ENCODE measurements at places on chromosomes 6 and 20. TPM values are rescaled to one million over a fixed set of nuclear protein-coding genes. Genes with fewer than 3 reads are reported as not detected.

- DNase-seq = no peak
- H3K4me3 ChIP-seq = no peak overlapping the region
- H3K4me1 ChIP-seq = no peaks in the 10 kb centered on the region
- peaks cover 44% of the 10 kb centered on the region for H3K27me3 ChIP-seq
- no peaks in the 10 kb centered on the region for H3K36me3 ChIP-seq
- no peak overlapping the region for H3K27ac ChIP-seq
These were observed 5.3 kb upstream of the CCM2L start for GRCh38 chr20:32004963-32005362.

DNA sequence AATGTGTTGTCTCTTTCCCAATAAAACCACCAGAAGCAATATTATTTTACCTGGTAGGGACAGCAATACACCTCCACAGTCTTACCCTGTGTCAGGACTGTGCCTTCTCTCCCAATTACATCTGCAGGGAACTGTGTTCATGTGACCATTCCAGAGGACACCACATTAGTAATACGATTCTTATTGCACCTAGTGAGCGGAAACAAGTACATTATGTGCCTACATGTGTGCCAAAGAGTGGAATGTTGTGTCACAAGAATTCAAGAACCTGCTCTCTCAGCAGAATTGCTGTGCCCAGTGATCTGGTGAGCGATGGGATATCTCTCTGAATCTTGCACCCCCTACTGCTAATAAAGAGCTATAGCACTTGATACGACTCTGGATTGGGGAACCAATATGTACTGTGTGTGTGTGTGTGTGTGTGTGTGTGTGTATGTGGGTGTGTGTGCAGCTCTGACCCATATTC, 57.4 kb upstream of the FOXC1 start:
- DNase-seq = no peak
- H3K36me3 ChIP-seq = no peaks in the 10 kb centered on the region
- H3K27me3 ChIP-seq = peaks cover 2% of the 10 kb centered on the region
- peaks cover 2% of the 10 kb centered on the region for H3K4me1 ChIP-seq
- H3K27ac ChIP-seq = no peak overlapping the region
- H3K4me3 ChIP-seq = no peak overlapping the region

DNA sequence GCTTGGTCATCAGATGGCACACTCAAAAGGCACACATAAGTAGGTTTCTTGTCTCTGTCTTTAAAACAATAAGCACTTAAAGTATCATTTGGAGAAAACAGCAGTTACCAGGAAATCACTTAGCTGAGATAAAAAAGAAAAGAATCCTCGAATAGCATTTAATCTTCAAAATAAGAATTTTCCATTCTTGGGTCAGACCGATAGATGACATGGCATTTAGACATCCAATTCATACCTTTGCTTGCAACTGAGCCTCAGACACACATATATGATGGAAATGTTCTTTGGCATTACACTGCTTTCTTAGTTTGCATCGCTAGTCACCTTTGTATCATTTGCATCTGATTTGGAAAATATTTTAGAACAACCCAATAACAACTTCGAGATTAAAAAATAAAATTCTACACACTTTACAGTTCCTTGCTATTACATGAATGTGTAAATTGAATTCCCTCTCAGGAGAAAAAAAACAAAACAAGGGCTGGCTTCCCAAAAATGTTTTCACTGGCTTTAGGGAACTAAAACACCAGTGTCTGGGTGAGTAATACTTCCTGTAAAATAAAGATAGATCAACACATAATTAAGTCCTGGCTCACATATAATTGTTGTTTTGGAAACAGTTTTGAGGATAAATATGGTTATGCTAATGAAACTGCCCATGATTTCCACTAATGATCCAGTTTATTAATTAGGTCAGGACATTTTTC, 1.3 kb upstream of the RNF217 start:
- H3K4me1 ChIP-seq = peaks cover 20% of the 10 kb centered on the region
- H3K27ac ChIP-seq = peak overlapping the region; percentile 97
- H3K27me3 ChIP-seq = no peaks in the 10 kb centered on the region
- no peak for DNase-seq

DNA sequence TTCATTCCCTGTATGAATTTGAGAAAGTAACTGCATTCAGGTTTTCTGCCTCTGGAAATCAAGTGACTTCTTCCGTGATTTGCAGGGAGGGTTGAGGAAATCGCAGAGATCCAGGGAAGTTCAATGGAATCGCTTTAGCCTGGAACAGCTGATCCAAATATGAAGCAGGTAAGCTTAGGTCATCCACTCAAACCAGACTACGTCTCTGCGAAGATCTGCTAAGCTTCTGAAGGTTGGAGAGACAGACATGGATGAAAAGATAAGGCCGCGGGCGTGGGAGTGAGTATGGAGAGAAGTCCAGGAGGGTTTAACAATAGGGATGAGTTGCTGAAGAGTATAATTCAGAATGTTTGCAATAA, 34.2 kb upstream of the BTN3A2 start:
- no peaks in the 10 kb centered on the region for H3K36me3 ChIP-seq
- no peak for DNase-seq
- peaks cover 83% of the 10 kb centered on the region for H3K27me3 ChIP-seq
- H3K4me1 ChIP-seq = peaks cover 10% of the 10 kb centered on the region
- H3K27ac ChIP-seq = peak overlapping the region; percentile 98
- peak overlapping the region; percentile 62 for H3K4me3 ChIP-seq

GRCh38 chr6:98945311-98946115, 2.2 kb downstream of the FBXL4 start:
- H3K27me3 ChIP-seq = no peaks in the 10 kb centered on the region
- peaks cover 17% of the 10 kb centered on the region for H3K36me3 ChIP-seq
- H3K27ac ChIP-seq = no peak overlapping the region
- peak overlapping the region; percentile 92 for H3K4me3 ChIP-seq
- DNase-seq = no peak

DNA sequence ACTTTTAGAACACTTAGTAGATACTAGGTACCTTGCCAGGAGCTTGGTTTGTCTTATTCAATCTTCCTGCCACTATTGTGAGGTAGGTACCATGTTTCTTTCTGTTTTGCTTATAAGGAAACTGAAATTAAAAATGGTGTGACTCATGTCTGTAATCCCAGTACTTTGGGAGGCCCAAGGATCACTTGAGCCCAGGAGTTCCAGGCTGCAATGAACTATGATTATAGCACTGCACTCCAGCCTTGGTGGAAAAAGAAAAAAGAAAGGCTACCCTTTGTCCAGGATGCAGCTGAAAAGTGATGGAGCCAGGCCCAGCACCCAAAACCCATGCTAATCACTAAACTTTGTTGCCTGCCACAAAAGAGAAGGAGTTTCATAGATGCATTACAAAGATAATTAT, 34.1 kb upstream of the LAMA4 start:
- no peak overlapping the region for H3K4me3 ChIP-seq
- DNase-seq = no peak
- no peak overlapping the region for H3K27ac ChIP-seq
- H3K27me3 ChIP-seq = no peaks in the 10 kb centered on the region
- no peaks in the 10 kb centered on the region for H3K36me3 ChIP-seq

The KIFC1 gene
- total RNA-seq = 46.6 TPM

DNA sequence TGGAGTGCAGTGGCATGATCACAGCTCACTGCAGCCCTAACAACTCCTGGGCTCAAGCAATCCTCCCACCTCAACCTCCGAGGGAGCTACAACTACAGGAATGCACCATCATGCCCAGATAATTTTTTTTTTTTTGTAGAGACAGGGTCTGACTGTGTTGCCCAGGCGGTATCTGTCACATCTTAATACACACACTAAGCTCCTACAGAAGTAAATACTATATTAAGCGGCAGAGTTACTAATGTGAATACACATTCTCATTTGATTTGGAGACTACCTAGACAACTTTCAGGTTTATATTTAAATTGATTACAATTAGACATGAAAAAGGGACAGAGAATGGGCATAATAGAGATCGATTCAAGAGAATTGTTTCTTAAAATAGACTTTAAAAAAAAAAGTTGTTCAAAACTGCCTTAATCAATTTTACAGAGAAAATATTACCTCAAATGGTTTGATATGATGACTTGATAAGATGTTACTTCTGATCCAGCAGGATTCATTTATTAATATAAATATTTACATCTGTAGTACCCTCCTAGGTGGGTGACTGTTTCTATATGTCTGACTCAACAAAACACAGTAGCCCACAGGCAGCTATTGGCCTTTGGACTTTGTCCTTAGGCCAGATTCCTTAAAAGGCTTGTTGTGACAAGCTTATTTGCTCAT, 7.1 kb upstream of the LOC128125822 start:
- DNase-seq = no peak
- peak overlapping the region; percentile 87 for H3K27ac ChIP-seq
- H3K27me3 ChIP-seq = no peaks in the 10 kb centered on the region
- H3K4me1 ChIP-seq = peaks cover 41% of the 10 kb centered on the region
- peaks cover 3% of the 10 kb centered on the region for H3K36me3 ChIP-seq

GRCh38 chr6:13079096-13079723, 249.1 kb downstream of the TBC1D7 start:
- DNase-seq = no peak
- no peak overlapping the region for H3K4me3 ChIP-seq
- H3K36me3 ChIP-seq = no peaks in the 10 kb centered on the region
- no peaks in the 10 kb centered on the region for H3K27me3 ChIP-seq

GRCh38 chr20:17568972-17569521, 828 bp upstream of the DSTN start:
- H3K27ac ChIP-seq = peak overlapping the region; percentile 99
- no peaks in the 10 kb centered on the region for H3K36me3 ChIP-seq
- peaks cover 40% of the 10 kb centered on the region for H3K4me1 ChIP-seq
- DNase-seq = peak; percentile 61

The KIF16B gene
- 13.0 TPM for total RNA-seq

GRCh38 chr6:103505155-103505518, 1354.6 kb downstream of the HACE1 start:
- no peaks in the 10 kb centered on the region for H3K36me3 ChIP-seq
- H3K27me3 ChIP-seq = no peaks in the 10 kb centered on the region
- H3K4me1 ChIP-seq = no peaks in the 10 kb centered on the region
- no peak overlapping the region for H3K4me3 ChIP-seq
- H3K27ac ChIP-seq = no peak overlapping the region

DNA sequence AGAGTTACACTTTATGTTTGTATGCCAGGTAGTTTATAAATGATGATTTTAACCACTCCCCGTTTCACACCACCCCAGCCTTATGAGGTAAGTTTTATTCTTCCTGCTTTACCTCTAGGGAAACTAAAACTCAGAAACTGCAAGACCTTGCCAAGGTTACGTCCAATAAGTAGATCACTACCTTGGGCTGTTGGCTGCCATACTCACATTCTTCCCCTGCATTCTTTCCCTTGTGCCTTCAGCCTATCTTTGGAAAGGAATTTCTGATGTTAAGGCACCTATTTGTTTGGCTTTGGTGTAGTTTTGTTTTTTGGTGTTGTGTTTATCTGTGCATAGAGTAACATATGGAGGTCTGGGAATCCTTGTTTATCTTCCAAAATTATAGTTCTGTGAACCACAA, 122.1 kb downstream of the UST start:
- peaks cover 7% of the 10 kb centered on the region for H3K27me3 ChIP-seq
- peaks cover 6% of the 10 kb centered on the region for H3K4me1 ChIP-seq
- H3K4me3 ChIP-seq = no peak overlapping the region
- H3K27ac ChIP-seq = no peak overlapping the region
- peaks cover 2% of the 10 kb centered on the region for H3K36me3 ChIP-seq

GRCh38 chr20:10513931-10514575, 78.9 kb downstream of the SLX4IP start:
- DNase-seq = no peak
- H3K4me1 ChIP-seq = peaks cover 10% of the 10 kb centered on the region
- no peaks in the 10 kb centered on the region for H3K27me3 ChIP-seq
- no peak overlapping the region for H3K4me3 ChIP-seq
- no peaks in the 10 kb centered on the region for H3K36me3 ChIP-seq
- H3K27ac ChIP-seq = no peak overlapping the region

The ARMH2 gene
- total RNA-seq = not detected

The GNAS-AS1 gene
- total RNA-seq = 4.3 TPM

The LRRN4 gene
- total RNA-seq = 7.7 TPM

DNA sequence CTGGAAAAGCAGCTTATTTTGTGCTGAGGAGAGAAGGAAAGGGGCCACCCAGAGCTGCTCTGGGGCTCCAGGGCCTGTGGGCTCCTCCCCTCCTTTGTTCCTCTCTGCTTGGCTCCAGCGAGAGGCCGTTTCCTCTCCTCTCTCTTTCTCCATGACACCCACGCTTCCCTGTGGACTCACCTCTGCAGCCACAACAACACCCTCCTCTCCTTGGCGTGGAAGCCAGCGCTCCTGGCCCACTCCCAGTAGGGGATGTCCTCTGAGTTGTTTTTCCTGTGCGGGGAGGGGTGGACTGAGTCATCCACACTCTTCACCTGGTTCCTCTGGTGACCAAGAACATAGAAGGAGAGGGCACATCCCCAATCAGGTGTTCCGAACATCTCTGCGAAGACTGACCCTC, 4.9 kb upstream of the CDSN start:
- H3K4me1 ChIP-seq = peaks cover 9% of the 10 kb centered on the region
- no peak overlapping the region for H3K4me3 ChIP-seq
- no peak overlapping the region for H3K27ac ChIP-seq
- no peaks in the 10 kb centered on the region for H3K36me3 ChIP-seq
- H3K27me3 ChIP-seq = peaks cover 31% of the 10 kb centered on the region

The CDH26 gene
- 13.4 TPM for total RNA-seq

DNA sequence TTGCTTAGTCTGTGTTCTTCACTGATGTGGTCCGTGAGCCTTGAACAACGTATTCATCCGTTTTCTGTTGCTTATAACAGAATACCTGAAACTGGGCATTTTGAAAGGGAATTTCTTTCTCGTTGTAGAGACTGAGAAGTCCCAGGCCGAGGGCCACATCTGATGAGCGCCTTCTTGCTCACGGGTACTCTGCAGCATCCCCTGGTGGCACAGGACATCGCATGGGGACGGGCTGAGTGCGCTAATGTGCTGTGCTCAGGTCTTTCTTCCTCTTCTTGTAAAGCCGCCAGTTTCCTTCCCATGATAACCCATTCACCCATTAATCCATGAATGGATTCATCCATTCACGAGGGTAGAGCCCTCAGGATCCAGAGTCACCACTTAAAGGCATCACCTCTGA, 161.0 kb downstream of the NFATC2 start:
- no peaks in the 10 kb centered on the region for H3K36me3 ChIP-seq
- no peak overlapping the region for H3K27ac ChIP-seq
- H3K27me3 ChIP-seq = peaks cover 36% of the 10 kb centered on the region
- H3K4me3 ChIP-seq = no peak overlapping the region
- DNase-seq = no peak

- DNase-seq = no peak
- peaks cover 11% of the 10 kb centered on the region for H3K27me3 ChIP-seq
- H3K4me3 ChIP-seq = no peak overlapping the region
- peaks cover 2% of the 10 kb centered on the region for H3K36me3 ChIP-seq
These were observed 122.7 kb downstream of the TIAM2 start for GRCh38 chr6:155117785-155118184.

DNA sequence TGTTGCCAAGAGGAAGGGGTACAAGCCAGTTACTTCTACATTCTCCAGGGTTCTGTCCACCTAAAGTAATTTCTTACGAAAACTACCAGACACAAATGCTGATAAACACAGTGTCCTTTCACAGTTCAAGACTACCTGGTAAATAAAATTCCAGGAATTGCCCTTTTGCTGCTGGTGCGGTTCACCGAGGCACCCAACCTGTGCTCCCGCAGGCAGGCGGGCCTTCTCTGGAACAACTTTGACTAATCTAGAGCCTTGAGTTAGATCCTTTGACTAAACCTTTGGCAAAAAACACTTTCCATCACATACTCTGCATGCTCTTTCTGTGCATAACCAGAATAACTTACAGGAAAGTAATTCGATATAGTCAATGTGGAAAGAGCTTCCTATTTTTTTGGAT, 107.0 kb downstream of the HUS1B start:
- H3K27me3 ChIP-seq = no peaks in the 10 kb centered on the region
- H3K27ac ChIP-seq = no peak overlapping the region
- H3K4me3 ChIP-seq = no peak overlapping the region
- H3K36me3 ChIP-seq = peaks cover 1% of the 10 kb centered on the region
- H3K4me1 ChIP-seq = no peaks in the 10 kb centered on the region
- no peak for DNase-seq

GRCh38 chr20:37943033-37943432, 40.1 kb downstream of the VSTM2L start:
- peaks cover 12% of the 10 kb centered on the region for H3K4me1 ChIP-seq
- no peak for DNase-seq
